CD14-positive monocyte (primary cell): ENCODE measurements at places on chromosomes 3 and 15.

DNA sequence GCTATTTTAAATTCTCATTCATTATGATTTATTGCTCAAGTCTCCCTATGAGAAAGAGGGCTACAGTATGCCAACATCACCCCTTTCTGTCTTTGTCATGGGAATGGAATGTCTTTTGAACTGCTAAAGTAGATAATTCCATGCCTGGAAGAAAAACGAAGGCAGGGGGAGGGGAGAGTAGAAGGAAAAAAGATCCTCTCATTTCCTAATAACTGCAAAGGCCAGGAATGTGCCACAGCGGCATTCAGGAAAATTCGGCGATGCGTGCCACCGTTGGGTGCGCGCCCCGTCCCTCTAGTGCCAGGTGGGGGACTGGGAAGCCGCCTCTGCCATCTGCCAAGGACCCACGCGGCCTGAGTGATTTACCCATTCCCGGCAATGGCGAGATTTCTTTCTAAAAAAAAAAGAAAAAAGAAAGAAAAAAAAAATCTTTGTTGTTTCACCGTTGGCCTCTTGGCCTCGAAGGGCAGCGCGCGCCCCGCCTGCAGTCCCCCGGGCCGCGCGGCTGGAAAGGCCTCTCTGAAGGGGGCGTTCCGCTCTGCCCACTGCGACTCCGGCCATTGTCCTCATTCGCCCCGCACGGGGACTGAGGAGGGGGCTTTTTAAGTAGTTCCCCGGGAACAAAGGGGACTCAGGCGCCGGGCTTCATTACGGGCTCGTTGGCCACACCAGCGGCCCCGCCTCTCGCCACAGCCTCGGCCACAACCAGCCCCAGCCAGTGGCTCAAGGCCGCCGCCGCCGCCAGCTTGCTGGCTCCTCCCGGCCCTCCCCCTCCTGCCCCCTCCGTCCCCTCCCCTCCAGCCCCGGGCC, 54.5 kb downstream of the CPN2 start:
- no peak for DNase-seq

DNA sequence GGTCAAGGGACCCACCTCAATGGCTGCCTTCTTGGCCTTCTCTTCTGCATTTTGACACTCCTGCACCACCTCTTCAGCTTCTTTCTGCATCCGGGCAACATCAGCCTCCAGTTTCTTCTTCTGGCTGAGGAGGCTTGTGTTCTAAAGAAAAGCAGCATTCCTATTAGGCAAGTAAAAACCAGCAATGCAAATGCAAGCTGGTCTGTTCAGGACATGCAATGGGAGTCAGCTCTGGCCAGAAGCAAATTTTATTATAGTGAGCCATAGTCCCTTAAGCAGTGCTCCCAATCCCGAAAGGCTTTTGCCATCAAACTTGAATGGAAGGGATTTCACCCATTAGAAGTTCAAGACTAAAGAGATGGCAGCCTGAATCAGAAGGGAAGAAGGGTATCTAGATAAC, 97.7 kb downstream of the HHLA2 start:
- no peak for DNase-seq

DNA sequence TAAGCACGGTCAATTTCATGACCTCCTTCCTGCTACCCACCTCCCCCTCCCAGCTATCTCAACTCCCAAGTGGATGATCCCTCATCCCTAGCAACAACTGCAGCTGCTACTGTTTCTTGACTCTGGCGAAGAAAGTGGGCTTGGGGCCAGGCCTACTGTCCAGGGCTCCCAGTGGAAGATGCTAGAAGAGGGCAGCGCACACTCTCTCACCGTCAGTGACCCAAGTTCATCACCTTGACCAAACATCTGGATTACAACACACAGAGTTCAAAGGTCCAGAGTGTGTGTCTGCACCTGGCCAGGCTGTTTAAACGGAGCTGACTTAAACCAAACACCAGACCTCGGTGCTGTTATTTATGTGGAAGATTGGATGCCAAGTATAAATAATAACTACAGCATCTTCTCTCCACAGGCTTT, 385.6 kb downstream of the SHQ1 start:
- DNase-seq: no peak

DNA sequence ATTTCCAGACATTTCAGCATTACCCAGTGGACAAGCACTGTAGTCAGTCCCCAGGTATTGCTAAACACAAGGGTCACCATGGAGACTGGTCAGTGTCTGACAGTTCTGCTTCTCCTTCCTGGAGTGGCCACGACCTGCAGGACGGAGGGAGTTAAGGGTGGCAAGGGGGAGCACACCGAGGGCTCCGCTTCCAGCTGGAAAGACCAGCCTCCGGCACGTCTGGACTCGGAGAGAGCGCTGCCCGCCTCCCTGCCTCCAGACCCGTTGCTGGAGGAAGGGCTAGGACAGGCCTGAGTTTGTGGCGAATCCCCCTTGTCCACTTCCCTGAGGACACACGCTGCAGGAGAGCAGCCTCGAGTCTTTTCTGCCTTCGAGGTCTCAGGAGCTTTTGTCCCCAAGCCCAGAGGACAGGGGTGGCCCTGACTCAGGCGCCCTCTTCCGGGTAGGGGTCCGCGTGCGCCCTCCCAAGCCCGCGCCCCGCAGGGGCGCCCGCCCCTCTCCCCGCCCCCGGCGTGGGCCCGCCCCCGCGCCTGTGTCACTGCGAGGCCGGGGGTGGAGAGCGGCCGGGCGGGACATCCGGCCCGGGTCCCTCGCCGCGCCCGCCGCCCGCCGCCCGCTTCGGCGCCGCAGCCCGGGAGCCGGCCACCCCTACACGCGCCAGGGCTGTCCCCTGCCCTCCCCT, at the start of gene CHST14:
CHST14 (plus strand) TSS at position 562 of the 682 bp plus-strand sequence. CDS start 230 bp downstream, outside the sequence.
- DNase-seq: peak; percentile 83

DNA sequence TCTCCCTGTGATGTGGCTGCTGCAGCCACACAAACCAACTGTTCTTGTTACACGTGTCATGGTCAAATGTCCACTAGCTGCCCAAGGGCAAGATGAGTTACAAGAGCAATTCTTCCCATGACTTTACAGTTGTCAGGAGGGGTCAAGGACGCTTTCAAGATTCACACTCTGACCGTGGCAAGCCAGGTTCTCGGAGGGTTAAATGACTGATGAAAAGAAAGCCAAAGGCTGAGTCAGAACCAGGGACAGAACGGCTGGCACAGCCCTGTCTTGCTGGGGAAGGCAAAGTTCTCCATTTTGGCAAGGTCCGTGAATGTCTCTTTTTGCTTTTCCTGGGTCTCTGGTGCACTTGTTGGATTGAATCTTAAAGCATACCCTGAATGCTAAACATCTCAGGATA, 364.5 kb upstream of the ICE2 start:
- no peak for DNase-seq
